NCI-H1092 (cell line): ENCODE measurements at places on chromosomes 5 and 9.

GRCh38 chr5:122263352-122264030, 48.5 kb upstream of the SNCAIP start:
- DNase-seq = no peak

GRCh38 chr5:178537467-178538371, 52.5 kb downstream of the COL23A1 start:
- no peak for DNase-seq

DNA sequence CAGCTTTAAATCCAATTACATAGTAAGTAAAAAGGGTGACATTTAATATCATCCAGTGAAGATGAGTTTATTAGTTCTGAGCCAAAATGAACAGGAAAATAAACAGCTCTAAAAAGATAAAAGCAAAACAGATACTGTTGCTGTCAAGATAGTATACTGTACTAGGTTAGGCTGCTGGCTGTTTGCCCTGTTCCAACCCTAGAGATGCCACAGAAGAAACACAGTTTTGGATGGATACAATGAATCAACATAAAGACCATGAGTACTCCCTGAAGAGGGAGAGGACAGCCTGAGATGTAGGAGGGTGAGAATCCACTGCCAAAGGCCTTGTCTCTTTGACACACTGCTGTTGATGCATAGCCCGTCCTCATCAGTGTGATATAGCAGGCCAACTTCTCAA, 1302.7 kb downstream of the EFNA5 start:
- DNase-seq = no peak

GRCh38 chr9:23731353-23731752, 94.7 kb downstream of the ELAVL2 start:
- no peak for DNase-seq

DNA sequence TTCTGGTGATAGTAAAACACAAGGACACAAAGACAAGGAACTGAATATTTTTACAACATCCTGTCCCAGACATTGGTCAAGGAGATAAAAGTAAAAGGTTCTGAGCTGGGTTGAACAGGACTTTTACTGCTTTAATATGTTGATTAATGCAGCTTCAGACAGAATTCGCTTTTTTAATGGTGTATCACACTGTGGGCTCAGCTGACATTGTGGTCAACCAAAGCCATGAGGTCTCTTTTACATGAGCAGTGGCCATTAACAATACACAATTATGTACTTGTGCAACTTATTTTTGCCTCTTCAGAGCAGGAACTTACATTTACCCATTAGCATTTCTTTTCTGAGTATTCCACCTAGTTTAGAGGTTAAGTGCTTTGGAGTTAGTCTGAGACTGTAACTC, 22.8 kb upstream of the ERBIN start:
- DNase-seq = no peak

GRCh38 chr5:113336975-113337374, 97.8 kb downstream of the TSSK1B start:
- peak; percentile 10 for DNase-seq

- no peak for DNase-seq
These were observed 11.4 kb upstream of the GRIN1 start for GRCh38 chr9:137127301-137128157.

DNA sequence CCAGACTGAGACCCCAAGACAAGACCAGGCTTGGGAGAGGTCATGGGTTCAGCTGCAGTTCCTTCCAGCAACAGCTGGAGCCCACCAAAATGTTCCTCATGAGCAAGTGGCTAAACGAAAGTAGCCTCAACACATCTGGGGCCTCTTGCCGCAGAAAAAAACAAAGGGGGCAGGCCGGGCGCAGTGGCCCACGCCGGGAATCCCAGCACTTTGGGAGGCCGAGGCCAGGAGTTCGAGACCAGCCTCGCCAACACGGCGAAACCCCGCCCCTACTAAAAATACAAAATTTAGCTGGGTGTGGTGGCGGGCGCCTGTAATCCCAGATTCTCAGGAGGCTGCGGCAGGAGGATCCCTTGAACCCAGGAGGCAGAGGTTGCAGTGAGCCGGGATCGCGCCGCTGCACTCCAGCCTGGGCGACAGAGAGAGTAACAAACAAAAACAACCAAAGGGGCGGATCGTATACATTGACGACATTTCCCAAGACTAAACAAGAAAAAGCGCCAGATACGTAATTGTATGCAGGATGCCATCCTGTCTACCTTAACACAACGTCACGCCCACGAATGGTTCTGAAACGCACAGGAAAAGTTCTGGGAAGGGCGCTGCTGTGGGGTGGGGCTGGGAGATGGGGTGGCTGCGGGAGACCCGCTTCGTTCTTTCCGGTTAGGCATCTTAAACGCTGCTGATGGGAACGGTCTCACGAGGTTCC, 1.7 kb downstream of the INPP5E start:
- DNase-seq = no peak
